LHCN-M2 (cell line): ENCODE measurements at places on chromosomes 11 and 22.

DNA sequence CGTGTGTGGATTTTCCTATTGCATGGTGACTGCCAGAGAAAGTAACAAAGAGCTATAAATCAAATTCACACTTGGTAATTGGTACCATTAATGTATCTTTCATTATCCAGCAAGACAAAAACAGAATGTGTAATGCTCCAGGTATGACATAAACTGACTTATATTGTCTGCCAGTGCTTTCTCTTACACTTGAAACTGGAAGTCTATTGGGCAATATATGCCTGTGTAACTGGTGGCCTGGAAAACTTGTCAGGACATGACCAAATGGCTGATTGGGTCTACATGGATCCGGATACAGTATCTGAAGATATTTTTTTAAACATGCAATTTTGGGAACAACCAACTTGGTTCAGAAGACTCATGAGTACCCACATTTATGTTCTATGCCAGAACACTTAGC lies 174.6 kb upstream of the ARHGAP42 start:
- peak; percentile 2 for DNase-seq

DNA sequence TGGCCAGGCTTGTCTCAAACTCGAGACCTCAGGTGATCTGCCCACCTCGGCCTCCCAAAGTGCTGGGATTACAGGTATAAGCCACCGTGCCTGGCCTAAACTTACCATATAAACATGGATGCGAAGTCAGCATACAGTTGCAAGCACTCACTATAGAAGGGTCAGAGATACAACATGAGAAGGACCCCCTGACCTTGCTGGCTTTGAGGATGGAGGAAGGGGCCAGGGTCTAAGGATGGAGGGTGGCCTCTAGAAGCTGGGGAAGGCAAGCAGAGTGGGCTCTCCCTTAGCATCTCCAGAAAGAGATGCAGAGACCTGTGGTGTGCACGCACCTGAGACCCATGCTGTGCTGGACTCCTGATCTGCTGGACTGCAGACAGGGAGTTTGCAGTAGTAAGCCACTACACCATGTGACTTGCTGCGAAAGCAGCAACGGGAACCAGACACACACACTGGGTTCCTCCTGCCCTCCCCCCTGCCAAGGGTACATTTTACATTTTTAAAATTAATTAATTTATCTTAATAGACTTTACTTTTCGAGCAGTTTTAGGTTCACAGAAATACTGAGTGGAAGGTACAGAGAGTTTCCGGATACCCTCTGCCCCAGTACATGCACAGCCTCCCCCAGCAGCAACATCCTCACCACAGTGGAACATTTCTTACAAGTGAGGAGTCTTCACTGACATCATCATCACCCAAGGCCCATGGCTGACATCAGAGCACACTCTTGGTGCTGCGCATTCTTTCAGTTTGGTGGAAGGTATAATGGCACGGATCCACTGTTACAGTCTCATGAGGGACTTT lies 170.1 kb upstream of the B3GAT1 start:
- DNase-seq: no peak

GRCh38 chr22:41947424-41948080 lies 600 bp upstream of the CENPM start:
- DNase-seq: no peak

DNA sequence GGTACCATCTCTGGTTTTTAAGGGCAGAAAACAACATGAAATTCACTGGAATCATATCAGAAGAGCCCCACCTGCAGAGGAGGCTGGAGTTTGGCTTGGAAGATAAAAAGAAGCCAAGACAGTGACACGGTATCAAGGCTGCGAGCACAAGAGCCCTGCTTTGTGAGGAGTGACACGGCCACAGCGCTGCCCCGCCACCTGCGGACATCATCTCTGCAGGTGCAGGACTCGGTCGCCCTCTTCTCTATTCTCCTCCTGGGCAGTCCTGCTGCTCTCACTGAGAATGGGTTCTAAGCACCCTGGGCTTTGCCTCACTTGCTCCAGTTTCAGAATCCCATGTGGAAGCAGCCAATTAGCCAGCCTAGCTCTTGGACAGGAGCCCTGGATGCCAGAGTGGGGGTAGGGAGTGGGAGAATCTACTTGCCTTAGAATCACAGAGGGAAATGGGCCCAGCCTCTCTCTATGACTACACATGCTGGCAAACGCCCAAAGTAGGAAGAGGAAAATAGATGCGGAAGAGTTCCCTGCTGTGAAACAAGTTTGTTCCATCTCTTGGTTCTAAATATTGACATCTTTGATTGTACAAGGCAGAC lies 17.1 kb downstream of the APOL4 start:
- DNase-seq: no peak

DNA sequence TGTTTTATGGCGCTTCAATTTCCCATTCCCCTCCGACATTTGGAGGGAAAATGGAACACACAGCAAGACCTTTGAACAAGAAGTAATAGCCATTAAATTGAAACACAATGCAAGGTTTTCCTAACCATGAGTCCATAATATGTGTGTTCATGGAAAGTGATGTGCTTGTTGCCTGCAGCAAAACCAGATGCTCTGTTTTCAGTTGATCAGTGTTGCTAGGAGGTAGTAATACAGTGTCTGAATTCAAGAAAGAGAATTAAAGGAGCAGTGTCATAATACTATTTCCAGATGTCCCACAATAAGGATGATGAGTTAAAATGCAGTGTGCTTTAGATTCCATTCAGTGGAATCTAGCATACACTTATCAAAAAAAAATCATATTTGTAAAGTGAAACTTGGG lies 637.4 kb upstream of the API5 start:
- no peak for DNase-seq

GRCh38 chr11:102497061-102497460 lies 33.5 kb downstream of the MMP7 start:
- DNase-seq: peak; percentile 37

GRCh38 chr22:45871721-45872120 lies 105.2 kb downstream of the WNT7B start:
- DNase-seq: no peak

GRCh38 chr11:69460540-69461257 lies 20.8 kb upstream of the LINC01488 start:
- peak; percentile 77 for DNase-seq

- no peak for DNase-seq
Measured at GRCh38 chr22:40156001-40156516, 21.7 kb upstream of the TNRC6B start.

DNA sequence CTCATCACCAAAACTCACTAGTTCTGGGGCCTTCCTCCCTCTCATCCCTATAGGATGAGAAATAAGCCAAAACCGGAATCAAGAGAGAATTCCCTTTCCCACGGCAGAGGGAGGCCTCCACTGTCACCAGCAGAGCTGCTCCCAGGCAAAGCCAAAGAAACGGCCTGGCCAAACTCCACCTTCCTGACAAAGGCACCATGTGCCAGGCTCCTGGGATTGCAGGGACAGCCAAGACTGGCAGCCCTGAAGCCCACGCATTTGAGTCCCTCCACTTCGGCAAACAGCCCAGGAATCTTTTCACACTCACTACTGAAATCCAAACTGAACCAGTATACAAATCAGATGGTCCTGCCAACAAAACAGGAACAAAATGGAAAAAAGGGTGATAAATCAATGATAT lies 6.1 kb downstream of the SMCO4 start:
- no peak for DNase-seq

DNA sequence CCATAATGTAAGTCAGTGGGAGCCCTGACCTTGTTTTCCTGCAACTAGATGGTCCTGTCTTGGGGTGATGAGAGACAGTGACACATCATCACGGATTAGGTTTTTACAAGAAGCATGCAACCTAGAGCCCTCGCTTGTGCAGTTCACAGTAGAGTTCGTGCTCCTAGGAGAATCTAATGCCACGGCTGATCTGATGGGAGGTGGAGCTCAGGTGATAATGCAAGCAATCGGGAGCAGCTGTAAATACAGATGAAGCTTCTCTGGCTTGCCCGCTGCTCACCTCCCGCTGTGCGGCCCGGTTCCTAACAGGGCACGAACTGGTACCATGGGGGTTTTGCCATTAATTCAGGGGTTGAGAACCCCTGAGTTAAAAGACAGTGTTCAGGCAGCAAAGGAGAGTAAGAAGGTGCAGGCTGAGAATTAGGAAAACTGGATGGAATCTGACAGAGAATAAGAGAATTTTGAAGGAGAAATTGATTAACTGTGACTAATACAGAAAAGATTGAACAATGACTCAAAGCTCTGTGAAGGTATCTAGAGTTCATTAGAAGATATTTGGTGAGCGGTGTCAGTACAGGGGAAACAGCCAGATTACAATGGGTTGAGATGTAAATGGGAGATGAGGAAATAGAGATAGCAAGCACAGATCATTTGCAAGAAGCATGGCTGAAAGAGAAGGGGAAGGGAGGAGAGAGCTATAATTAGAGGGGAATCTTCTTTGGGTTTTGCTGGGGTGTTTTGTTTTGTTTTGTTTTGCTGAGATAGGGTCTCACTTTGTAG lies 21.0 kb downstream of the WEE1 start:
- DNase-seq: no peak

- DNase-seq: no peak
Measured at GRCh38 chr11:1055109-1055703, 18.7 kb upstream of the MUC6 start.
